Kidney epithelial cell (primary cell): ENCODE measurements at places on chromosomes 2 and 18.

DNA sequence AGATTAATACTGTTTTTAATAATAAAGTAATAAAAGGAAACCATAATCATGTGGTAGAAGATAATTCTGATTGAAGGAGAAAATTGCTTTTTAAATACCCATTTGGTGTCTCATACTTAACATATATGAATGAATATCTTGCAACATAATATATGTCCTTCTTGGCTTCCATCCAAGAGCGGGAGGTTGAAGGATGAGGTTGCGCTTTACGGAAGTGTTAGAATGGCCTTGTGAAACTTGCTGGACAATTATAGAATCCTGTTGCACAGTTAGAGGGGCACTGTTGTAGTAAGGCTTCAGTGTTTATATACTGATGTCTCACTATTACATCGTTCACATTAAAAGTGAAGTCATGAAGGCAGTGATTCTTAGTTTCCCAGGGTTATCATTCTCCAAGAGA lies 9.4 kb downstream of the INSIG2 start:
- no peak for DNase-seq

GRCh38 chr2:129178356-129178755 lies 801.1 kb upstream of the RAB6C start:
- DNase-seq = no peak

DNA sequence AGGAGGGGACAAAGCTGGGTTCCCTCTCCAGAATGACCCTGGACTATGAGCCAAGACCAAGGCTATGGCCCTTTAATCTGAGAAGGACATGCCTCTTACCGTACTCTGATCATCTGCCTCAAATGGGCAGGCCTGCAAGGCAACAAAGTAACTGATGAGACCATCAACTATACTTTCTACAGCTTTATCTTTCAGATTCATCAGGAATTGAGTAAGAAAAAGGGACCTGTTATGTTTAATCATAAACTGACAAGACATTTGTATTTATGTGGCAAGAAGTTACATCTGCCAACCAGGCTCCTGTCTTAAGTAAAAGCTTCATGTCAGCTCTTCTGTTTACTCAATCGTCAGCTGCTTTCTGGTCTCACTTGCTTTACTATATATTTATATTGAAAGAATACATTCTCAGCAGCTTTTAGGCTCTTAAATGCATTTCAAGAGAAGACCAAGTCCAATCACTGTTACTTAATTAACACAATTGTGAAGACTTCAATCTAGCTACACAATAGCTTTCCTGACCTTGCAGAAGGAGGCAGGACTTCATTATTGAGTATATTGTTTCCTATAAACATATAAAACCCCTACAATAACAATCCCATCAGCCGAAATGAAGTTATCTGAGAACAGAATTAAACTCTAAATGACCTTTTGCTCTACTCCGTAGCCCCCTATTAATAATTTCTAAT lies 163.8 kb downstream of the ETAA1 start:
- no peak for DNase-seq

DNA sequence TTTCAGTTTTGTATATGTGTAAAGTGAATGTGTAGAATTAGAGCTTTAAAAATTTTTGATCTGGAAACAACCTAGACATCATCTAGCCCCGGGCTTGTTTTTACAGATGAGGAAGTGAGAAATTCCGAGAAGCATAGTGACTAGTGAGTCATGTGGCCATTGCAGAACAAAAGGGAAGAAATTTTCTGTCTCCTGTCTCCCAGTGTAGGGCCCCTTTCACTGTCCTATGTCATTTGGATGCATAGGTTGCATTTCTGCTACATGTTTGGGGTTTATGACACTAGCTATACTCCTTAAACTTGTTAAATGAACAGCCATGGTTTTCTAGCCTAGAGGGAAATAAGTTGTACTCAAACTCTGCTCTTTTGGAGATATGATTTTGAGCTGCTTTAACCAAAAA lies 84.6 kb downstream of the PLCL1 start:
- peak; percentile 38 for DNase-seq

DNA sequence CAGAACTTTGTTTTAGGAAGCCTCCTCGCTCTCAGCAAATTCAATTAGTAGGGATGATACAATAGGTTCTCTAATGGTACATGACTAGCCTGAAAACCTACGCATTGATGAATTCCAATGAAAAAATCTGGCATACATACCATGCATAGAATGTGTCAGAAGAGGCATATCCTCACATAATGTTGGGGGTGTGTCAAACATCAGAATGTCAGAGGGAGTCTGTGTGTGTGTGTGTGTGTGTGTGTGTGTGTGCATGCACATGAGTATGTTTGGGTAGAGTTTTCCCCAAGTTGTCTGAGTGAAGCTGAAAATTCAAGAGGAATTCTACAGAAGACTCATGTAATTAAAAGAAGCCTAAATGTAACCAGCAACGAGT lies 78.5 kb downstream of the FIGN start:
- no peak for DNase-seq

- DNase-seq = no peak
Measured at GRCh38 chr2:197293252-197294007, 17.1 kb downstream of the ANKRD44 start.

- DNase-seq = no peak
Measured at GRCh38 chr2:128603411-128603924, 284.8 kb upstream of the HS6ST1 start.
